ENCODE measurements at places on chromosomes 5 and 9.

GRCh38 chr9:77015327-77016048, 4.0 kb upstream of the FOXB2 start:
- no peak for DNase-seq

DNA sequence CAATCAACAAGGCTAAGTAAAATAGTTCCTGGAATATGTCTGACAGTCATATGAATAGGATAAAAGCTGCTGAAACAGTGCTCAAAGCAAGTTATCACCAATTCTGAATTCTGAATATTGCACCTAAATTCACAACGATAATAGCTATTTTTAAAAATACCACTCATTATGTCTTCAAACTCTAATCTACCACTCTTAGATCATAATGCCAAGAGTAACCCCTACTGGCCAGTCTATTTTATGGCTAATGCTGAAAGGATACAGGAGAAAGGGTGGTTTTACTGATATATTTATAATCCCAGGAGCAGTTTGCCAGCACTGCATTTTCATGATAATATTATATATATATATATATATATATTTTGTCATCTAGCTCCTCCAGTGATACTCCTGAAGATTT, 232.8 kb downstream of the PDE4D start:
- DNase-seq: peak; percentile 37

- no peak for DNase-seq
Measured at GRCh38 chr9:106921341-106921899, 58.5 kb downstream of the ZNF462 start.

GRCh38 chr5:163105456-163105855, 331.9 kb upstream of the CCNG1 start:
- peak; percentile 84 for DNase-seq

DNA sequence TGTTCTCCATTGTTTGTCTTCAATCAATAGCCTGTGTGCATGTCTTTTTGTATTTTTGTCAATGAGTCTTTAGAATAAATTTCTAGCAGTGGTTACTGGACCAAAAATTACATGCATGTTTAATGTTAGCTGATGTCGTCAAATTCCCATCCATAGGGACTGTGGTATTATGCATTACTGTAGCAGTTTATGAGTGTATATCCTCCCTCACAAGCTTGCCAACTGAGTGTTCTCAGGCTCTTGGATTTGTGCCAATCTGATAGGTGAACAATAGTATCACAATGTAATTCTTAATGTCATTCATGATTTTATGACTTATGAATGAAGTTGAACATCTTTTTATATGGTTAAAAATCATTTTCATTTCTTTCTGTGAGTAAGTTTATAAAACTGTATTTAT, 13.0 kb downstream of the SNX24 start:
- peak; percentile 56 for DNase-seq

DNA sequence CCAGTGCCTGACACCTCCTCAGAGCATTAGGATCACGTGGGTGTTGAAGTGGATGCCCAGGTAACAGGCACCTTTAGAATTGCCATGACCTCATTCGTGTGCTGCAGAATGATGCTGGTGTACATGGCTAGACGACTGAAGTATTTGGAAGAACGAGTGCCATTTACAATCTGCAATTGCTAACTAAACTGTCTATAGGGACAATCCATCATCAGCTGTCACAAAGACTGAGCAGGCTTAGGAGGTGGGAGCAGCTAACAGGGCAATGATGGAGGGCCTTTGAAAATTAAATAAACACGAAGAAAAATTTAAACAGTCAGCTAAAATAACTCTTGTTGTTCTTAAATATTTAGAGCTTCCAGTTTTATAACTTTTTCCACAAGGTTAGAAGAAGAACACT, 375.8 kb downstream of the GADD45G start:
- DNase-seq: no peak

DNA sequence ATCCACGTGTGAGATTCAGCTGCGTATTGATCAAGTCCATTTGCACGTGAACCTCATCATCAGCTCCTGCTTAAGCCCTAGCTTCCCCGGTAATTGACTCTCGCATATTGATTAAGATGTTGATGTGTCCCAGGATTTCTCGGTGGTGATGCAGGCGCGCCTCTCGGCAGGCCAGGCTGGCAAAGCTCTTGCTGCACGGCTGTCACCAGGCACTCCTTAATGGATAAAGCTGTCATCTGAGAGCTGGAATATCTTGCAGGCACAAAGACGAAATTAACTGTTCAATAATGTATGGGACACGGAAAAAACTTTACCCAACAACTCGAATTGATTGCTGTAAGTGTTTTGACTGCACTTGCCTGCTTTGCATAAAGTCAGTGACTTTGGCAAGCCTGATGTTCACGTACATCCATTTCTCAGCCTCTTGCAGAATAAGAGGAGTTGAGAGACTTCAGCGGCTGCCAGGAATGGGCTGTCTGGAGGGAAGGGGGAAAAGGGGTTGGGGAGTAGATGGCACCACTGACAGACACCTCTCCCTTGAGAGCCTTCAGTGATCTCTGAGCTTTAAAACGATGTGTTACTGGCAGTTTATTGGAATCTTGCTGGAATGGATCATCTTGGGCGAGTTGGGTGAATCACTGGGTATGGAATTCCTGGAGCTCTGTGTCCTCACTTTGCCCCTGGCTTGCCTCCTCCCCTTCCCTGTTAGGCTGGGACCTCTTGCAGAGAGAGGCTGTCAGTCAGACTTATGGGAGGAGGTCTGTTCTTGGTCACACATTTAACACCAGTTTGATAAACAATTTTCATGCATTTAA, 650.3 kb downstream of the CCDC171 start:
- DNase-seq: peak; percentile 13

- no peak for DNase-seq
Measured at GRCh38 chr5:38979535-38979934, 94.7 kb downstream of the RICTOR start.

GRCh38 chr9:81906671-81907070, 21.6 kb upstream of the SPATA31D4 start:
- no peak for DNase-seq

GRCh38 chr9:130689937-130690700, 3.5 kb upstream of the EXOSC2 start:
- peak; percentile 100 for DNase-seq

- no peak for DNase-seq
Measured at GRCh38 chr5:142057697-142058056, 44.9 kb upstream of the GNPDA1 start.

GRCh38 chr5:156350256-156350655, 23.3 kb downstream of the SGCD start:
- no peak for DNase-seq

- DNase-seq: no peak
Measured at GRCh38 chr5:179680014-179680779, 637 bp downstream of the CBY3 start.

DNA sequence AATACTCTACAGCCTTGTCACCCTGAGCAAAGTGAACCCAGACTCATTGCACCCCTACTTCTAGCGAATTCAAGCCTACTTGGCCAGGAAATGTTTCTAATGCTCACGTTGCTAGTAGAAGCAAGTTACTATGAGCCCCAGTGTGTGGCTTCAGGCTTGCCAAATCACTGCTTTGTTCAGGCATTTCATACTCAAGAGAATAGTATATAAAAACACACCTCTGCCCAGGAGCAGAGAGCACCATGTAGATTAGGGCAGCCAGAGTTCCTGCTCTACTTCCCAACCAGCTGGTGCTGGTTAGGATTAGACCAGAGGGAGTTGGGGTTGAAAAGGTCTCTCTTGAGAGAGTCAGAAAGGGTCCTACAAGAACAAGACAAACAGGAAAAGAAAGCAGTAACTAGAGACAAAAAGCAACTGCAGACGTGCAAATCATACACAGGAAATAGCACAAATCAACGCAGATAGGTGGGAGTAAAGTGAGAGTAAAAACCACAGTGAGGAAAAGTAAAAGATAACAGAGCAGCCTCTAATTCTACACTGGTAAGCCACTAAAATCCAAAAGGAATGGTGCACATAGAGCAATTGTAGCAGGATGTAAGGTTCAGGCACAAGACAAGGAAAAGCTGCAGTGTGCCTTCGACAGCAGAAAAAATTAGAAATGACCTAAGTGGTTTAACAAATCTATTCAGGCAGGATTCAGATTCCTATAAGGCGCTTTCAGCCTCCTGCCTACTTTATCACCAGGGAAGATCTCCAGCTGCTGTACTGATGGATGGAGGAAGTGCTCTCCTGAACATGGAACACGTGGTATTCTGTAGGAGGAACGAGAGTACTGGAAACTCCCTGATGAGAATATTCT, 49.6 kb upstream of the KIF2A start:
- DNase-seq: no peak

DNA sequence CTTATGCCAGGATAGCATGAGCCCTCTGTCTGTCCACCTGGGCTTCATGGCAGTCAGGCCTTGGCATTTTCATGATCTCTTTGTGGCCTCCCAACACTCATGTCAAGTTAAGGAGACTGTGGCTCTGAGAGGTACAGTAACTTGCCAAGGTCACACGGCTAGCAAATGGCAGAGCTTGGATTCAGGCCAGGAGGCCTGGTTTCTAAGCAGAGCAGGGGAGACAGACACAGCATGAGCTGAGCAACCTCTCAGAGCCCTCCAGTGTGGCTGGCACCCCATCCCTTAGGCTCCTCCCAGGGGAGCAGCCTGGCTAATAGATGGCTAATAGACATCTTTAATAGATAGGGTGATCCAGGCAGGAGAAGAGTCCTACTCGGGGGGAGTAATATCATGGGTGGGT, 4.1 kb downstream of the SYNPO start:
- DNase-seq: no peak

- DNase-seq: peak; percentile 20
Measured at GRCh38 chr5:118551031-118551430, 437.3 kb downstream of the DTWD2 start.

- DNase-seq: no peak
Measured at GRCh38 chr9:76218117-76218885, 175.9 kb downstream of the RFK start.

GRCh38 chr5:146059460-146060220, 45.7 kb downstream of the PLAC8L1 start:
- no peak for DNase-seq

DNA sequence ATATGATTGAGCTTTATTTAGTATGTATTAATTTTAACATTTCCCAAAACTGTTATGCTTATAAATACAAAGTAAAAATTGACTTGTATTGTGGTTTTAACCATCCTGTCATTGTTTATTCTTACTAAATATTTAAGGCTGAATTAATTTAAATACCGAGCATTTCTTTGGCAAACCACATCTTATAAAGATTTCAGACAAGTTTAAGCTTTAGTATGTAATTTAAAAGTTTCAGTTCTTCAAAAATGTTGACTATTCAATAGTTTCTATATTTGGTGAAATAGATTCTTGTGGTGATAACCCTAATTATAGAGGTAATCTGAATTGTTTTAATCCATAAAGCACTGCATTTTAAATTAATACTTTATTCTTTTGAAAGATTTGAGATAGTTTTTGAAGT, 65.5 kb downstream of the CCNH start:
- DNase-seq: no peak

DNA sequence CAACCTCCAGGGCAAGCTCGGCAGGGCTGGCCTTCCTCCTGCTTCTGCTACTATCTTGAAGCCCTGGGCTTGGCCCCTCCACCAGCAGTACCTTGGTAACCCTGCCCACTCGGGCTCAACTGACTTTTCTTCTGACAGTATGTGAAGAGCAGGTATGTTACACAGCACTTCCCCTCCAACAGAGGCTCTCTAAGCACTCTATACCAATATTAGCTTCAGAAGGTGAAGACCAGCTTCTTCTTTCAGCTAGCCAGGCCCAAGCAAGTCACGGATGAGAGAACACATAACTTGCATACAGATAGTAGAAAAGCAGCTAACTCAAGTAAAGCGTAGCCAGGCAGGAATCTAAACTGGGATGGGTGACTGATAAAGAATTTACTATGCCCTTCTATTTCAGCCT, 64.3 kb downstream of the FEM1C start:
- no peak for DNase-seq

DNA sequence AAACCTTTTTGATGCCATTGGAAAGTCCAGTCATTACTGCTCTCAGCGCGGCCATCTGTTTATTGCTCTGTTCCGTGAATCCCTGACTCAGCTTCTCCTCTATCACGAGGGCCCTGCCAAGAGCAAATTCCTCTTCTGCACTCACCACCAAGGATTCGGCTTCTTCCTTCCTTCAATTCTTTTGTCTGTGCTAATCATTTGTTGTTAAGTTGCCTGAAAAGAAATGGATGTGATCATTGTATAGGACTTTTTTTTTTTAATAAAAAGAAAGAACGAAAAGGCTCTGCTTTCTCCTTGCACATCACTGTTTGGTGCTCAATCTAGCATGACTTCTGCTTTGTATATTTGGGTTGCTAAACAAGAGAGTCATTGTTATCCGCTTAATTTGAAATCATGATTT, 128.7 kb upstream of the PIK3R1 start:
- no peak for DNase-seq

Data from RKO (cell line).